ENCODE measurements at places on chromosomes 2 and 18.

GRCh38 chr18:11272516-11272915 is 123.1 kb upstream of the PIEZO2 start:
- no peak for DNase-seq

GRCh38 chr2:156366753-156367152 is 34.2 kb upstream of the NR4A2 start:
- no peak for DNase-seq

- DNase-seq, result no peak
These were observed 219.8 kb downstream of the DPP10 start for GRCh38 chr2:114661971-114662939.

DNA sequence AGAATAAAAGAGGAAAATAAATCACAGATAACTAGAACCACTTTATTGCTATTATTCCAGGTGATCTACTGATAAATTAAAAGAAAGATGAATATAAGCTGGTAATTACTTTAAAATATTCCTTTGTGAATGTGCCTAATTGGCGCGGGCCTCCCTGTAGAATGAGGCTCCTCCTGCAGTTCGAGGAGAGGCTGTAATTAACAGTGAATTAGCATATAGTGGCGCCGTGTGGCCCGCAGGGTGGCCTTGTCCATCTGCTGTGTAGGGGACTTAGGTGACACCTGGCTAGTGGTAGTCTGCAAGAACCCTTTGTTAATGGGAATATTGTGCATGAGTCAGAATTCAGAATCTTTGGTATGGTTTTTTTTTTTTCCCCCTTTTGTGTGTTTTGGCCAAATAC is 119.8 kb downstream of the AGAP1 start:
- DNase-seq, result no peak

GRCh38 chr2:183264890-183265535 is 140.8 kb downstream of the NUP35 start:
- DNase-seq, result no peak

DNA sequence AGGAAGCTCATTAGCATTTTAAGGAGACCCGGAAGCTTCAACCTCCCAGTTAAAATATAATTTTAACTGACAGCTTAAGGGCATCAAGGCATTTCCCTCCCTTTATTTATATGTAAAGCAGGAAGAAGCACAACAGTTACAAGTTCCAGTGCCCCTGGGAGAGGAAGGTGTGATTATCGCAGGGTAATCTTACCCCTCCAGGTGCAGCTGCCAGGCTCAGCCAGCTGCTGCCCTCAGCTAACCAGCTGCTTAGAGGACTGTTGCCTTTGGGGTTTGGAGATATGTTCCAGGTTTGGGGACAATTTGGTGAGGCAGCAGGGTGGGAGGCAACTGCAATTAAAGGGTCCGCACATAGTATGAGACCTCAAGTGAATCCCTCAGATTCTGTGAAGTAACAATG is 55.3 kb upstream of the SETBP1 start:
- no peak for DNase-seq

GRCh38 chr2:143524559-143525401 is 395.6 kb downstream of the ARHGAP15 start:
- DNase-seq, result no peak

GRCh38 chr2:11789243-11789642 is 42.8 kb downstream of the LPIN1 start:
- no peak for DNase-seq
